ENCODE measurements at places on chromosomes 4 and X.

DNA sequence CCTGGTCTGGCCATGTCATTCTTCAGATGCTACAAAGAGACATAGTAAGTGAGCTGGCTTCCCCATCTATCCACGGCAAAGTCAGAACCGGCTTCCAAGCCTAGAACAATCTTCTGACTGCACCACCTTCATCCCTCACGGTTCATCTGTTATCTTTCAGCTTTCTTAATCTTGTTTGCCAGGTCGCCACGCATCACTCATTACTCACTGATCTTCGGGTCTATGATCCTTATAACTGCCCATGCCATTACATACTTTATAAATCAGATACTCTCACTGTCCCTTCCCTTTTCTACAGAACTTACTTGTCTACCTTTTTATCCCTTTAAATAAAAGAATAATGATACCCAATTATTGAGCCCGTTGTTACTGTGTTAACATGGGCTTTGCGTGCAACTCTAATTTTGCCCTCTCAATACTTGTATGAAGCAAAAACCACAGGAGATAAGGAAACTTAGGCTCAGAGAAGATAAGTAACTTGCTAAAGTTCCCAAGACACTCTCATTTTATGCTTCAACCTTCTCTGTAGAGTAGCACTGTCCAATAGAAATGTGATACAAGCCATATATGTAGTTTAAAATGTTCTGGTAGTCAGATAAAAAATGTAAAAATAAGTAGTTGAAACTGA, 171.7 kb downstream of the AMELX start:
- DNase-seq = no peak

- DNase-seq = no peak
Measured at GRCh38 chr4:142405695-142406498, 440.2 kb downstream of the INPP4B start.

DNA sequence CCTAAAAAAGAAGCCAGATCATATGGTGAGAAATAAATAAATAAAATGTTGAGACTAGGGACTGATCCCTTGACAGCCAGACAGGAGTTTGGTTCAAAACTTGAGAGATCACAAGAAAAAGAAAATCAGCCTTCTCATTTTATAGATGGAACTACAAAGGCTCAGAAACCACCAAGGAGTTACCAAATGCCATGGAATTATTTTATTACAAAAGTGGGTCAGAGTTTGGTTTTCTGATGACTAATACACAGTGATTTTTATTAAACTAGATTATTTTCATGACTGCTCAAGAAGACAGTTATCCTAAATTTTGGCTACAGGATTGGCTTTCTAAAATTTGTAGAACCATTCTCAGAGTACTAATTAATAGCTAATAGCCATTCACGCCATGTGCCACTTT, 6.2 kb downstream of the CXCL1 start:
- DNase-seq = no peak

- no peak for DNase-seq
Measured at GRCh38 chrX:53261355-53261972, 19.9 kb downstream of the IQSEC2 start.

- DNase-seq = no peak
Measured at GRCh38 chr4:139483000-139483399, 29.1 kb downstream of the RAB33B start.

DNA sequence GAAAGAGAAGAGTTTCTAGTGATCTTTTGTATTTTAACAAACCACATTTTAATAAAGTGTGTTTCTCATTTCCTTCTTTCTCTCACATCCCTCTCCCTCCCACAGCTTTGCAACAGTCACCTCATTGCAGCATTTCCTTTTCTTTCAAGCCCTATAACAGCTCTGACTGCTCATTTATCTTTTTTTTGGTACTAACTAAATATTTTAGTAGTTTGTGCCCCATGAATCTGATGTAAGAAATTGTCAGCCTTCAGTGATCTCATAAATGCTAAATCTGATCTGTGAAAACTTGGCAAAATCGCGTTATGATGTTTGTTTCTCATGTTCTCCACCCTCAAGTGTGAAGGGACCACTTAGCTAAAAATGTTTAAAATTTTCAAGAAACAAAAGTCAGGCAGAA, 258.5 kb upstream of the SLIT2 start:
- no peak for DNase-seq

- no peak for DNase-seq
Measured at GRCh38 chrX:21960569-21961541, 20.3 kb downstream of the SMS start.

- DNase-seq = no peak
Measured at GRCh38 chrX:154804261-154804956, 876 bp downstream of the MPP1 start.

GRCh38 chr4:93317057-93317456, 511.5 kb upstream of the ATOH1 start:
- no peak for DNase-seq

- DNase-seq = no peak
Measured at GRCh38 chr4:46993075-46994006, at the start of gene GABRA4. Gene GABRA4 (minus strand): TSS chr4:46993581. CDS start chr4:46993424, 157 bp downstream.

- no peak for DNase-seq
Measured at GRCh38 chrX:115564243-115564642, 3.3 kb downstream of the PLS3 start.

- DNase-seq = no peak
Measured at GRCh38 chr4:168812806-168813205, 197.2 kb downstream of the CBR4 start.

DNA sequence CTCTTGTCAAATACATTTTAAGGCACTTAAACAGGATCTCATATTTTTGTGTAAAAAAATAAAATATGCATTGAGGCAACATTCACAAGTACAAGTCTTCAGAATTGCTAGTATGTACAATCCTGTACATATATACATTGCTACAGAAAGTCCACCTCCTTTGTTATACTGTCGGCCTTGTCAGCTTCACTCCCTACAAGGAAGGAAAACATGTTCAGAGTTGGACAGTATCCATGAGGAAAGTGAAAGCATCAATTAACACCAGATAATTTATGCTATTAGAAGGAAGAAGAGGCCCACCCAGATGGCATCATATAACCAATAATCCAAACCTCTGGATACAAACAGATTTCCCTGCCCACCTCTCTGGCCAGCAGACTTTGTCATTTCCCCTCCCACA, 42.0 kb downstream of the REELD1 start:
- no peak for DNase-seq

DNA sequence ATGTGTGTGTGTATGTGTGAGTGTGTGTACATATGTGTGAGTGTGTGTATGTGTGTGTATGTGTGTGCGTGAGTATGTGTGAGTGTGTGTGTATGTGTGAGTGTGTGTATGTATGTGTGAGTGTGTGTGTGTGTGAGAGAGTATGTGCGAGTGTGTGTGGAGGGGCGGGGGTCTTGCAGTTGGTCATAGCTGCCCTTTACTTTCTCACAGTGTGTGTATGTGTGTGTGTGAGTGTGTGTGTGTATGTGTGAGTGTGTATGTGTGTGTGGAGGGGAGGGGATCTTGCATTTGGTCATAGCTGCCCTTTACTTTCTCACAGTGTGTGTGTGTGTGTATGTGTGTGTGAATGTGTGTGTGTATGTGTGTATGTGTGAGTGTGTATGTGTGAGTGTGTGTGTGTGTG, 74.8 kb upstream of the ENPP6 start:
- no peak for DNase-seq

- no peak for DNase-seq
Measured at GRCh38 chrX:3348191-3348590, 1.7 kb upstream of the MXRA5 start.

DNA sequence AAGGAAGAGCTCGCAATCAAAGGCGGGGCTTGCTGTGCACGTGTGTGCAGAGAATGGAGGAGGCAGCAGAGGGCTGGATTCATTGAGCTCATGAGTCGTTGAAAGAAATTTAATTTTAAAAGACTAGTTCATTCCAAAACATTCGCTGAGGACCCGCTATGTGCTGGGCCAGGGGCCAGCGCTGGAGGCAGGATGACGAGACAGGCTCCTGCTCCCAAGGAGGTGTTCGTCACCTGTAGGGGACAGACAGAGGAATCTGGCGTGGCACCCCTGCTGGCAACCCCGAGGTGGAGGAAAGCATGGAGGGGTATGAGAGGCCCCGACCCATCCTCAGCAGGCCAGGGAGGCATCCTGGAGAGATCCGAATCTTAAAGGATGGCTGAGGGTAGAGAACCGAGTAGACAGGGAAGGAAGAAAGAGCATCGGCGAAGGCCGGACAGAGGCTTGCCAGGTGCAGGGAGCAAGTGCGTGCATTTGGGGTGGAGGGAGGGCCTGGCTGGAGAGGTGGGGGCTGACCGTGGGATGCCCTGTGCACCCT, 96.4 kb downstream of the CPZ start:
- DNase-seq = no peak

- DNase-seq = no peak
Measured at GRCh38 chr4:18664171-18664570, 642.6 kb upstream of the LCORL start.

GRCh38 chr4:33625748-33626147, 2618.6 kb downstream of the ARAP2 start:
- no peak for DNase-seq

DNA sequence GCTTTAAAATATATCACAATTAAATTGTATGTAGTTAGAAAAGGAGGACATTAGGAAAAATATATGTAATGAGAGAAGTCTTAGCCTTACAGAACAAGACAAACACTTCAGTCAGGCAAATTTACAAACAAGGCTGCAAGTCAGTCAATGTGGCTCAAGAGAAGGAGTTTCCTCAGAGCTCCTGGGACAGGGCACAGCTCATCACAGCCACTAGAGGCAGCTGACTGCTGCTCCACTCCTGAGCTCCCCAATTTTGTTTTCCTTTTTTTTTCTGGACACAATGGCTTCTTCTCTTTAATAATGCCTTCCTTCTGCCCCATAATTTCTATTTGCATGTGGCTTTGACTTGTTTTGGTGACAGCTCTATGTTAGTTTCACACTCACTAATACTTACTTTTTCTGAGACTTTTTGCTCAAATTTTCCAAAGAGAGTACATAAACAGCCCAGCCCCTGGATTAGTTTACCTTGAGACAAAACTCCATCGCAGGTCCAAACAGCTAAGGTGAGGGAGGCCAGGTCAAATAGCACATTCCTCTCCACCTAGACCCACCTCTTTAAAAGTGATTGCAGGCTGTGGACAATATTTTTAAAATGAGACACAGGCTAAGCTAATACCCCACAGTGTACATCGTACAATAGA, 850.4 kb upstream of the FRG1 start:
- DNase-seq = no peak

DNA sequence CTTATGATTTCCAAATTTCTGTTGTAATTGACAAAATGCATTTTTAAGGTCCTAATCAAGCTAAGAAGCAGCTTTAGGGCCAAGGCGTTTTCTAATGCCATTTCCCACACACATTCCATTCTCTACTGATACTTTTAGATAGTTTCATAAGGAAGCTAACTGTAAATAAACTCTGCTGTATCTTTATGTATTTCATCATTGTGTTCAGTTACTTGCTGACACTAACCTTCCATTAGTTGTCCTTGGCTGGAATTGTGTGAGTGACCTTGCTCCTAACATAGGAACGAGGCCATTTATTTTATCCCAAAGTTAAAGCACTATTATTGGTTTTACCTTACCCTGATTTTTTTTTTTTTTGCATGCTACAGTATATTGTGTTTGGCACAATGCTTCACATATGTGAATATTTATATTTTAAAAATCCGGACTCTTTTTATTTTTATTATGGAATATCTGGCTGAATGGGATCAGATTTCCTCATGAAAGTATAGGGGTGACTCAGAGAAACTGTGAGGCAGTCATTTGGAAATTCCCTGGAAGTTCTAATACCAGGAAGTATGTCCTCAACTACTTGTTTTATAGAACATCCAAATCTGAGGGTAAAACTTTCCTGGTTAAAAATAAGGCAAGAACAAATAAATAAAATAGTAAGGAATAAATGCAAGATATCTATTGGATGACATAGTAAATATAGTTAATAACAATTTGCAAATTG, 62.7 kb upstream of the SORBS2 start:
- no peak for DNase-seq

- peak; percentile 10 for DNase-seq
Measured at GRCh38 chr4:165326831-165327210, 648 bp upstream of the MSMO1 start.

- DNase-seq = no peak
Measured at GRCh38 chr4:156505341-156505955, 466.2 kb downstream of the PDGFC start.

GRCh38 chrX:13330446-13330845, 10.6 kb upstream of the ATXN3L start:
- DNase-seq = no peak

- DNase-seq = no peak
Measured at GRCh38 chrX:73847991-73848390, 285.0 kb downstream of the CHIC1 start.

- no peak for DNase-seq
Measured at GRCh38 chrX:136194536-136194935, 47.2 kb downstream of the FHL1 start.

GRCh38 chr4:10006231-10006600, 15.1 kb downstream of the SLC2A9 start:
- DNase-seq = no peak

GRCh38 chrX:47859686-47860085, 23.0 kb downstream of the ZNF81 start:
- DNase-seq = no peak

- DNase-seq = peak; percentile 67
Measured at GRCh38 chr4:80172203-80172602, 25.1 kb upstream of the PRDM8 start.

DNA sequence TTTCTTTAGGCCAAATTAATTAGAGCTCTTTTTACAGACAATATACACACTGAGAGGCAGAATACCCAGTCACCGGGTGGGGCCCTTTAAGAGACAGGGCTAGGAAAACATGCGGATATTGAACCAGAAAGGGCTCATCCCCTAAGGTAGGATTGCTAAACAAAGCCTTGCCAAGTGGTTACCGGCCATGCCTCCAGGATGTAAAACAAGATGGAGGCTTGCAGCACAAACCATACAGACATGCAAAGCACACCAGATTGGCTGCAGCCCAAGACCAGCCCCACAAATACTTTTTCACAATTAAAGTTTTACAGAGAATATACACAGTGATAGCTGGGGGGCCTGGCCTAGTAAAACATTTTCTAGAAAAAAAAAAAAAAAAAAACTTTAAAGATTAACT, 210.0 kb downstream of the KLHL4 start:
- DNase-seq = no peak

GRCh38 chr4:86344127-86344526, 15.7 kb downstream of the MAPK10 start:
- no peak for DNase-seq

- DNase-seq = no peak
Measured at GRCh38 chrX:11759172-11759460, 1.1 kb downstream of the MSL3 start.

DNA sequence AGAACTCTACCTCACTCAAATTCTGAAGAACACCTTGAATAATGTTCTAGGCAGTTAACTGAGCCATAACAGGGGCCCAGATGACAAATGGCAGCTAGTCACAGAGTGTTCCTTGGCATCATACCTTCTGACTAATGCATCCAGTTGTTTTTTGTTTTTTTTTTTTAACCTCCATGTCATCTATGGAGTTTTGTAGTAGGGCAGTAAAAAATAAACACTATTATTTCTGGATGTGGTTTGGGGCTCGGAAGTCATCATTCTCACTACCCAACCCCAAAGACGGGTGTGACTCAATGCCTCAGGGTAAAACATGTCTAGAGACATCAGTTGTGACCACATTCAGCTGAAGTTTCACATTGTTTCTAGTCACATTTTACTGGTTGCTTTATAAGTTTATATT, 31.2 kb upstream of the MCF2 start:
- DNase-seq = peak; percentile 32

GRCh38 chrX:70313503-70313902, 23.6 kb downstream of the KIF4A start:
- DNase-seq = no peak

GRCh38 chrX:135315864-135316263, 6.6 kb downstream of the ETDC start:
- DNase-seq = no peak
